Lower leg skin (tissue), 4 donors: ENCODE measurements at places on chromosomes 11 and 22.

DNA sequence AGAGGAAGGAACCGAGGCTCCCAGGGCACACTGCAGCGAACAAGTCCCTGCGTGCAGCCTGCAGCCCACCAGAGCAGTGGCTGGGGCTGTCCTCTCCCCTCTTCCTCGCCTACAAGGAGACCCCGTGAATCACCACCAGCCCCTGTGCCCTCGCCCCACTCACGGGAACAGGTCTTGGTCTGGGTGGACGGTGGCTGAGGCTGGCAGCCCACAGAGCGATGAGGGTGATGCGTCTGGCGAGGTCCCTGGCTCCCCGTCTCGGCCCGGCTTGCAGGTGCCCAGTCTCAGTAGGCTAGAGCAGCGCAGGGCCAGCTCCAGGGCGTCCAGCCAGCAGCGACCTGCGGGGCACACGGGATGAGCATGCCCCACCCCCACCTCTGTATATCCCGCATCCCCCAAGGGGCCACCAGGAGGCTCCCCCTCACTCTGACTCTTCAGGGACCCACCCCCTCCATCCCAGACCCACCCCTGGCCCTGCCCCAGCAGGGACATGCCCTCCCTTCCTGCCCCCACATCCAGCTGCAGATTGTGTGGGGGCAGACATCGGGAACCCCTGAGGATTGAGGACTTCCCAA is 50.5 kb upstream of the CARS1 start:
- DNase-seq = no peak

DNA sequence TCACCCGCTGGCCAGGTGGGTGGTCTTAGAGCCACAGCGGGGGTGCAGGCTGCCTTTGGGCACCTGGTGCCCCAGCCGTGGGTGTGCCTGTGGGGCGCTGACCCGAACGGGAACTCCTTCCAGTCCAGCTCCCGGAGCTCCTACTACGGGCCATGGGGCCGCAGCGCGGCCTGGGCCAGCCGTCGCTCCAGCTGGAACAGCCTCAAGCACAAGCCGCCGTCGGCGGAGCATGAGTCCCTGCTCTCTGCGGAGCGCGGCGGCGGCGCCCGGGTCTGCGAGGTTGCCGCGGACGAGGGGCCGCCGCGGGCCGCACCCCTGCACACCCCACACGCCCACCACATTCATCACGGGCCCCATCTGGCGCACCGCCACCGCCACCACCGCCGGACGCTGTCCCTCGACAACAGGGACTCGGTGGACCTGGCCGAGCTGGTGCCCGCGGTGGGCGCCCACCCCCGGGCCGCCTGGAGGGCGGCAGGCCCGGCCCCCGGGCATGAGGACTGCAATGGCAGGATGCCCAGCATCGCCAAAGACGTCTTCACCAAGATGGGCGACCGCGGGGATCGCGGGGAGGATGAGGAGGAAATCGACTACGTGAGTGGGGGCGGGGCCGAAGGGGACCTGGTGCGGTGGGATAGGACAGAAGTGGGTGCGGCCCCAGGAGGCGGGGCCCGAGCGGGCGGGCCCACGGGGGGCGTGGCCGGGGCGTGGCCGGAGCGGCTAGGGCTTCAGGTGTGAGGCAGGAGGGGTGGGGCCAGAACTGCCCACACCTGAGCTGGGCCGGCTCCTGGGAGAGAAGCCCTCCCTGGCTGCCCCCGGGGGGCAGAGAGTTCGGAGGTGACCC is 91.5 kb downstream of the CACNA1I start:
- DNase-seq = peak; percentile 90

- no peak for DNase-seq
Measured at GRCh38 chr11:124202951-124203350, 19.8 kb downstream of the OR10D3 start.

DNA sequence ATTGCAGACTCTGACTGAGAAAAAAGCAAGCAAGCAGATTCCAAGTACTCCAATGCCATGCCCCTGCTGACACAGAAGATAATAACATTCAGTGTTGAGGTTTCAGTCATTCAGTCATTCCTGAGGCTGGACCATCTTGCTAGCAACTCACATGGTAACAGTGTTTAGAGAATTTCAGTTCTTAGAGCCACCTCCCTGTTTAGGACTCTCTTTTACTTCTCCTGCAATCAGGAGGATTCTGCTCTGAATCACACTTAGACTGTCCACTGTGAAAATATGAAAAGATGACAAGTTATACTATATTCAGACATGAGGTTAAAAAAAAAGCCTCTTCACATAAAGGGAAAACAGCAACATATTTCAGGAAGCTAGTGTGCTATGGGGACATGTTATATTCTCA is 183.9 kb upstream of the CTSC start:
- DNase-seq = no peak

GRCh38 chr11:19347911-19348310 is 107.2 kb upstream of the E2F8 start:
- DNase-seq = no peak

GRCh38 chr11:7573558-7574296 is 59.9 kb downstream of the PPFIBP2 start:
- DNase-seq = no peak

- no peak for DNase-seq
Measured at GRCh38 chr11:62411524-62411923, 7.3 kb upstream of the SCGB1A1 start.

DNA sequence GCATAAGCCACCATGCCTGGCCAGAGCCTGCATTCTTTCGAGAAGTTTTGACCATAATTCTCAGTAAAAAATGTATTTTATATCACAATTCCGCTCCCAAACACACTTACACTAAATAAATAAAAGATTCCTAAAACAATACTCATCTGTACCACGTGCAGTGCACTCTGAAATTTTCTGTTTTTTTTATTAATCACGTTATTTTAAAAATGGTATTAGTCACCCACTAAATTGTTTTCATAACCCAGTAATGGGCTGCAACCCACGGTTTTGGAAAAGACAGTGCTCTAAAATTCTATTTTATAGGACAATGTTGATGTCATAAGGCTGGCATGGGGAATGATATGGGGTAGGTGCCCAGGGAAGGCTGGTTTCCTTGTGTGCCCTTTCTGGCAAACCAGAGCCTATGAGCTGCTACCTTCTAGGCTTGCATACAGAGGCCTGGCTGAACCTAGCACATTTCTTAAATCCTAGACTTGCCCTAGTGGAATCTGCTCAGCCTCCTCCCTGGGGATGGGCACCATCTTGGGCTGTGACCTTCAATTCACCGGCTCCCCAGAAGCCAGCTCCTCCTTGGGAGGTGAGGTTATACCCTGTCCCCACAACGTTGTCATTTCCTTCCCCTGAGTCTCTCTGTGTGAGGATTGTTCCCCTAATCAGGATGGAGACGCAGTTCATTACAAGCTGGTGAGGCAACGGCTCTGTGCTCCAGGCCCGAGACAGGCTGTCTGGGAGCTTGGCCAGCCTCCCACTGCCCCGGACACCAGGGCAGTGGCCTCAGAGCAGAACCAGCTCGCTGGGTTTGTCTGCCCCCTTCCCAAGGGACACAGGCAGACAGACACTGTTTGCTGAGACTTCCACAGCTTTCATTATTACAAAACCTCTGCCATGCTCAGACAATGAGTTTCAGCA is 116.5 kb upstream of the NAV2 start:
- peak; percentile 26 for DNase-seq

- DNase-seq = peak; percentile 47
Measured at GRCh38 chr11:114155116-114155515, 95.6 kb downstream of the ZBTB16 start.

- DNase-seq = no peak
Measured at GRCh38 chr11:117993988-117994745, 8.0 kb downstream of the IL10RA start.

- no peak for DNase-seq
Measured at GRCh38 chr22:23569291-23569690, 10.8 kb downstream of the IGLL1 start.

DNA sequence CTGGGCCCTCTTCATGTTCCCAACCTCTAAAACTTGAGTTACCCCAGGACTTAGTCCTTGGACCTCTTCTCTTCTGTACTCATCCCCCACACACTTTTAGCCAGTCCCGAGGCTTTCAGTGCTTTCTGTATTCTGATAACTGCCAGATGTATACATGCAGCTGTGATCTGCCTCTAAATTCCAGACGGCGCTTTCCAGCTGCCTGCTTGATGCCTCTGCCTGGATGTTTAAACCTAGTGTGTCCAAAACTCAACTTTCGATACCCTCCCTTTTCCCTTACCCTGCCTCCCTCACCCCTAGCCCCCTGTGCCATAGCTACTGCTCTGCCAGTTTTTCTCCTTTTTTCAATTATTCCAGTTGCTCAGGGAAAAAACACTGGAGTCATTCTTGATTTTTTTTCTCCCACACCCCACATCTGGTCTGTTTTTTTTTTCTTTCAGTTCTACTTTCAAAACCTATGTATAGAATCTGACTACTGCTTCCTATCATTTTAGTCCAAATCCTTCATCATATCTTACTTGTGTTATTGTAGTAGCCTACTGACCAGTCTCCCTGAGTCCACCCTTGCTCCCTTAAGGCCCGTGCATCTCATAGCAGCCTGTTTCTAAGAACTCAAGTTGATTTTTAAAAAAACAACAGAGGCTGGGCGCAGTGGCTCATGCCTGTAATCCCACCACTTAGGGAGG is 32.9 kb upstream of the TECTA start:
- DNase-seq = no peak

- DNase-seq = peak; percentile 91
Measured at GRCh38 chr11:120137611-120138521, at the start of gene TRIM29. TSS of gene TRIM29 (minus strand) at chr11:120138113. CDS start at chr11:120138031, 82 bp downstream.

GRCh38 chr22:49016909-49017481 is 810.7 kb downstream of the BRD1 start:
- DNase-seq = peak; percentile 60

DNA sequence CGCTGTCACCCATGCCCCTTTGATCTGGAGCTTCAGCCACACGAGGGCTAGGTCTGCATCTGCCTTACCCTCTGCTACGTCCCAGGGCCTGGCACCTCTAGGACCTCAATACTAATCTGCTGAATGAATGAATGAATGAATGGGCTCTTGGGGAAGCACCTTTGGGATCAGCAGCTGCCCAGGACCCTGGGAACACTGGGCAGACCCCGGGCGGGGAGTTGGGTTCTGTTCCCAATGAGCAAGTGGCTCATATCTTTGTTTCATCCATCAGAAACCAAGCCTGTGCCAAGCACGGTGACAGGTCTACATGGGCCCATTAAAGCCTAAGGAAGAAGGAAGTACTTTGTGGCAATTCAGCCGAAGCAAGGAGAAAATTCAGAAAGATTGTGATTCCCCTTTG is 41.5 kb upstream of the SHISAL1 start:
- no peak for DNase-seq

DNA sequence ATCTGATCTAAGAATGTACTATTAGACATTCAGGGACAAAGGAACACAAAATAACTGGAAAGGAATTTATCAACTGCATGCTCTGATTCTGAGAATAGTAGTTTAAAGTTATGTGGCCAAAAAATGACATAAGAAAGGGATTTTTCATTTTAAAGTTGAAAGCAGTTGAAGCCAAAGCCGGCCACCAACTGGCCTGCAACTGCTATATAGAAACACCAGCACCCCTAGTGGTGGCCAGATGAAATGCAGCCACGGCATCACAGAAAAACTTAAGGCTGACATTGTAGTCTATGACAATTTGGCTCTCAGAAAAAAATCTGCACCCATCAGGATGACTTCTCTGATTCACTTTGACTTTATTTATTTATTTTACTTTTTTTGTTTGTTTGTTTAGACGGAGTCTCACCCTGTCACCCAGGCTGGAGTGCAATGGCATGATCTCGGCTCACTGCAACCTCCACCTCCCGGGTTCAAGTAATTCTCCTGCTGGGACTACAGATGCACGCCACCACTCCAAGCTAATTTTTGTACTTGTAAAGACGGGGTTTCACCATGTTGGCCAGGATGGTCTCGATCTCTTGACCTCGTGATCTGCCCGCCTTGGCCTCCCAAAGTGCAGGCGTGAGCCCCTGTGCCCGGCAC is 59.2 kb downstream of the SLC35F2 start:
- peak; percentile 64 for DNase-seq

DNA sequence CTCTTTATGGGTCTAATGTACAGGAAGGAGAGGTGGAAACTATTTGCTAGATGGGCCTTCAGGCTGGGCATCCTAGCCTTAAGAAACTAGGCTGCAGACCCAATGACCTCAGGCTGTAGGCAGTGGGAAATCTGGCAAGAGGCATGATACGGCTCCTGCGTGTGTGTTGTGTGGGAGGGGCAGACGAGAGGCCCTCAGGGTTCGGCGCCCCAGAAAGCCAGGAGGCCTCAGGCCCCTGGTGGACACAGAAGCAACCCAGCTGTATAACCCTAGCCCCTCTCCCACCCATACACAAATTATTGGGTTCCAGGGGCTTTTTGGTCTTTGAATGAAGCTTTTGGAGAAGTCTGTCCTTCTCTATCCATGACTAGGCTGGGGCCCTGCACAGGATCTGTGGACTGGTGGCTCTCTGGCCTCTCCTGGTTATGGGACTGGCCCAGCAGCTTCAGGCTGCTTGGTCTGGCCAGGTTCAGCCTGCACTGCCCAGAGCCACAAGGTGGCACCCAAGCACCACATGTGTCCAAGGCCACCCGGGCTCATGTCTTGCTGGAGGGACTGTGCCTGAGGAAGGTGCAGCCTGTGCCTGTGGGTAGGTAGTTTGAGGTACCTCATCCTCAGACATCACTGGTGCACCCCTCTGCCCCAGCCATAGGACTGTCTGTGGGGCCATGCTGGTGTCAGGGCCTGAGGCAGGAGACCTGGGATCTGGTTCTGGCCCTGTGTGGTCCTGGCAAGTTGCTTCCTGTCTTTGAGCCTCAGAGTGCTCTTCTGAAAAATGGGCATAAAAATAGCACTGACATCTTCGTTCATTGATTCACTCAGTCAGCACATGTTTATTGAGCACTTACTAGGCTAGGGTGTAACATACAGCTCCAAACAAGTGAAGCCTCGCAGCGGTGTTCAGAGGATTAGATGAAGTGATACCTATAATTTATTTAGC is 87.5 kb downstream of the RRM1 start:
- DNase-seq = no peak

DNA sequence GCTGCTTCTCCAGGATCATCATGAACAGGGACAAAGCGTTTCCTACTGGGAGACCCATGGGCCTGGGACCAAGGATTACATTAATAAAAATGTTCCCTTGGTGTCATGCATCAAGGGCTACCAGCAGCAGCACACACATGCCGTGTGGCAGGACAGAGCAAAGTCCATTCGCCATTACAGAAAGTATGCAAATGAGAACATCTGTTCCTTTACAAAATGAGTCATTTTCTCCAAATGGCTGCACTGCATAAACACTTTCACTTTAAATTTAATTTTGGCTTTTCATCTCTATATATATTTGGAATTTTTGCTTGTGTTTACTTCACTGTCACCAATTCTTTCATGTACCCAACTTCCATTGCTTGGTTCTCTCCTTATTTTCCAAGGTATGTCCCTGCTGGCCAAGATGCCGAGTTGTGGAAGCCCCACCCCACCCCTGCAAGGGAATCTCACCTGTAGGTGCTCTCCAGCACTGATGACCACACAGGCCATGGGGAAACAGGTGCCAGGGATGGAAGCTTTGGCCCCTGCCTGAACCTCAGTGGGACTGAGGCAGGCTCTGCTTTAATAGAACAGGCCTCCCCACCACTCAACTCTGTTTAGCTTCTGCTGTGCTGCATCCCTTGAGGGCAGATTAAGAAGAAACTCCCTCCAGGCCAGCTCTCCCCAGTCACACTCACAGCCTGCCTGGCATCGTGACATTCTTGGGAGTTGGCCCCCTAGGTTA is 15.6 kb upstream of the GNAZ start:
- no peak for DNase-seq
